ENCODE measurements at places on chromosomes 4 and X.

GRCh38 chrX:154019061-154019621 is 561 bp downstream of the IRAK1 start:
- no peak for DNase-seq

DNA sequence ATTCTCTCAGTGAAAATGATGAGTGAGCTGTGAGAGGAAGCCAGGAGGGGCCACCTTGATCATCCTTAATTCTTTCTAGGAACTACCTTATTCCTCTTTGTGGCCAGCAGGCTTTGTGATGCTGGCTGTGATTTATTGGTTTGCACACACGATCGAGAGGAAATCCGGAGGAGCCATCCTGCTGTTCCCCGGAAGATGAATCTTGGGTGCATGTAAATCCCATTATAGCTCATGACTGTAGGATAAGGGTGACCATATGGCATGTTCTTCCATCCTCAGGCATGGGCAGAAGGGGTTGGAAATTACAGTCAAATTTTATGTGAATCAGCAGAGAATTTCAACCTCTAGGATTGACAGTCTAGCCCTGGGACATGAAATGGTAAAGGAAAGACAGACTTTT is 254.5 kb downstream of the UNC5C start:
- no peak for DNase-seq

GRCh38 chr4:152162331-152162697 is 373.6 kb downstream of the FBXW7 start:
- no peak for DNase-seq

DNA sequence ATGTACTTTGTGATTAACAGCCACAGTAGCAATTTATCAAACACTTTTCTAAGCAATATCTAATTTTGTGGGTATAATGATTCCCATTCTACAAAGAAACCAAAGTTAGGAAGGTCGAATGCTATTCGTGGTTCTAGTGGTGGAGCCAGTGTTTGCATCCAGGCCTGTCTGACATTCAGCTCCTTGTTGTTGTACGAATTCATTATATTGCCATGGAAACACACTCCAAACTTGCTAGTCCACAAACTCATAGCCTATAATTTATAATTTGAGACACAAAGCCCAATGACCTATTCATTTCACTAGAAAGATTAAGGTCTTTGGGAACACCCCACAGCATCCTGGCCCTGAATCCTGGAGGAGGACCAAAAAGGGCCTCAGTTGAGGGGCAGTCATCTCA is 52.0 kb upstream of the FRAS1 start:
- no peak for DNase-seq

DNA sequence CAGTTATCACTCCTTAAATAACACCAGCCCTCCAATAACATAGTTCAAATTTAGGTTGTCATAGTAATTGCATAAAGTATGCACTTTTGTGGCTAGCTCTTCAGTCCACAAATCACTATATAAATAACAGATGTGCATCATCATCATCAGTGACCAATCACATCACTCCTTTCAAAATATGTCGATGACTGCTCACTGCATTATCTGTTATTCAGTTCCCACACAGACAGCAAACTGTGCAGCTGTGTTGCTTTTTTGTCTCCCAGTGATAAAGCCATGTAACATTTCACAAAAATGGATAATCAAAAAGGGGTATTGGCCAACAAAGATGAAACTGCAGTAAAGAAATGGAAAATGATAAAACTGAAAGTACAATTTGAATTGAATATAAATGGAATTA is 205.4 kb downstream of the DCLK2 start:
- DNase-seq, result no peak

GRCh38 chr4:67234296-67234695 is 311.0 kb downstream of the CENPC start:
- DNase-seq, result no peak

DNA sequence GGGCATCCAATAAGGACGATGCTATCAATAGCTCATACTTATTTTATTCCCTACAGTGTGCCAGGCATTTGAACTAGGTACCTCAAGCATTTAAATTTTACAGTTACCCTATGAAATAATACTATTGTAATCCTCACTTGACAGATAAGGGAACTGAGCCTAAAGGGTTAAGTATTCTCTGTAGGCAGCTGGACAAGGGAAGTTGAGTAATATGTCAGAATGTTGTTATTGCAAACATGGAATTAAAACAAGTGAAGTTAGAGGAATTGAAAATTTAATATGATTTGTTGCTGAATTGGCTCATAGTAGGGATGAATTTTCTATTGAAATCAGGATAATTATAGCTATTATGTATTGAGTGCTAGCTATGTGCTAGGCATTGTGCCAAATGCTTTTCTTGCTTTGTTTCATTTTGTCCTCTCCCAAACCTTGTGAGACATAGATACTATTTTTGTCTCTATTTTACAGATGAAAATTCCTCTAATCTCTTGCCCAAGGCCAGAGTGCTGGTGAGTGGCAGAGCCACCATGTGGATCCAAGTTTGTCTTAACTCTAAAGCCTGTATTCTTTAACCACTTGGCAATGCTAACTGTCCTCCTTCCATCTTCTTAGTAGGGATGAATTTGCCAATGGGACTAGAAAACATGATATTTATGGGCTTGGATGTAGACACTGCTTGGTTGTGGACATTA is 58.1 kb downstream of the TMEM164 start:
- no peak for DNase-seq

GRCh38 chr4:17898553-17899055 is 87.8 kb downstream of the NCAPG start:
- DNase-seq, result no peak

DNA sequence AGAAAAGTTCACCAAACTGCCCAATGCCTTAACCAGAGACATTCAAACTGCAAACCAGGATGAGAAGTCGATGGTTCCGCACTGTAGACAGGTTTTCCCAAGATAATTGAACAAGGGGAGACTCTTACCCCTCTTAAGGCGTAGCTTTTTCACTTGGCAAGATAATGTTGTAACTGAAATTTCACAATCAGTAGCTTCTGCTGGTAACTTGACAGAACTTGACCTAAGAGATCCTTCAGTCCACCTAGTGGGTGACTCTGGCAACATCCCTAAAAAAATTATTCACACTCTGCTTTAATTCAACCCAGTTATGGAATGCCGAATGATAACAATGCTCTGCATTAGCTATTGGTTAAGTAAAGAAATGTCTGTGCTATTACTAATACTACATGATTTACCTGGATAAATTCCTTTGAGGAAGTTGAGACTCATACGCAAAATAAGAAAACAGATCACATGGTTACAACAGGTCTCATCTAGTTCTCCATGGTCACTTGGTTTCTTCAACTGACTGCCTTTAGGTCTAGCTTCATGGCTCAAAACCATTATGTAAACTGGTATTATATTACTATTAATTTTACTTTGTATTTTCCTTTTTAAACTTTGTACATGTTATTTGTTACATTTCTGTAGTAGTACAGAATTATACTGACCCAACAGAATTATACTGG is 9.1 kb downstream of the ELF2 start:
- no peak for DNase-seq

DNA sequence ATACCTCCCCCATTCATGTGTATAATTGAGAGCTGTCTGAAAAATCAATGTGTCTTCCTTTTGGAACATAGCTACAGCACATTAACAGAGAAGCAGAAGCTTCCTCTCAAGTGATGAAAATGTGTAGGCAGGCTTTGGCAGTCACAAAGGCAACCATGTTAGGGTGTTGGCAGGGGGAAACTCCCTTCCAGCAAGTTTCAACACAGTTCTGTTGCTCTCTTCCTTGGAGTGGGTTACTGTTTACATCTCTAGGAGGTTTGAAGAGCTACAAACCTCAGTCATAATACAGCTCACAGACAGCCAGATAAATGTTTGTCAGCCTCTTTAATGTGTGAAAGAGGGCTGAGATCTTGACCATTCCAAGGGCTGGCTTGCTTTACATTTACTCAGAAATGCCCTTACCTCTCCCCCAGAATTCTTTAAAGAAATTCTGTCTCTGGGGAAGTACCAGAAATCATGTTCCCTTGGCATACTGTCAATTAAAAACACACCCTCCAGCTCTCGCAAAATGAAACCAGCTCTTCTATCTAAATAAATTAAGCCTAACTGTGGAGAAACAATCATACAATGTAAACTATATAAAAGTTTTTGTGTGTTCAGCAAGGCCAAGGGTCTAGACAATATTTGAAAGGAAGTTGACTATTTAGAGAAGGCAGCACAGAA is 18.9 kb downstream of the ZBTB33 start:
- DNase-seq, result no peak

DNA sequence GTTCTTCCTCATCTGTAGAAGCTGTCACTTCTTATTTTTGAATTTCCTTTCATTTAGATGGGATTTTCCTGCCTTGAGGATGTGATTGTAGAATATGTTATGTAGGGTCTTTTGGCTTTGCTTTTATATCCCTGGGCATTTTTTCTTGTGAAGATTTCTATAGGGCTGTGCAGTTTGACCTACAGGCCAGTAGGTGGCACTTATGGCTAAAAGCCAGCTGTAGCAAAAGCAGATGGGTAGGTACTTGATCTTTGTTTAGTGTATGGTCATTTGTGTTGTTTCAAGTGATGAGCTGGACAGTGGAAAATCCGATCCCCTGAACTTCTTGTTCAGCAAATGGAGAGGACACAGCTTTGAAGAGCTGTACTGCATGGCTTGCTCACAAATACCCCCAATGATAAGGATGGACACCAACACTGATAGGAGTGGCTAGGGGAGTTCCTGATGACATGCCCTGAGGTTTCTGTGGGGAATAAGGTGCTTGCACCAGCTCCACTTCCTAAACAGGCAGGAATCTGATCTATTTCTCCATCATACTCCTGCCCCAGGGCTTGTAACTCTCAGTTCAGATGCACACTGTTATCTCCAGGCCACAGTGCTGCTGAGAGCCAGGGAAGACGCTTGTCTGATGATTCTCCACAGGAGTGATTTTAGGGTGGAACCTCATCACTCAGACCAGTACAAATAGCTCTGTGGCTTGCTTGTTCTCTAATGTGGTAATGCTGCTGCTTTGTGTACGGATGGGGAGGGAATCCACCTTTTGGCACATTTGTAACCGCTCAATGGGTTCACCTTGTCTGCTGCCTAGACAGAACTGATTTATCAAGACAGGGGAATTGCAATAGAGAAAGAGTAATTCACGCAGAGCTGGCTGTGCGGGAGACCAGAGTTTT is 417.1 kb upstream of the MAGEB16 start:
- no peak for DNase-seq

GRCh38 chr4:189771696-189772361 is 168.8 kb upstream of the FRG1 start:
- no peak for DNase-seq

- DNase-seq, result no peak
Observed at GRCh38 chr4:145396581-145396980, 85.1 kb upstream of the SMAD1 start.

DNA sequence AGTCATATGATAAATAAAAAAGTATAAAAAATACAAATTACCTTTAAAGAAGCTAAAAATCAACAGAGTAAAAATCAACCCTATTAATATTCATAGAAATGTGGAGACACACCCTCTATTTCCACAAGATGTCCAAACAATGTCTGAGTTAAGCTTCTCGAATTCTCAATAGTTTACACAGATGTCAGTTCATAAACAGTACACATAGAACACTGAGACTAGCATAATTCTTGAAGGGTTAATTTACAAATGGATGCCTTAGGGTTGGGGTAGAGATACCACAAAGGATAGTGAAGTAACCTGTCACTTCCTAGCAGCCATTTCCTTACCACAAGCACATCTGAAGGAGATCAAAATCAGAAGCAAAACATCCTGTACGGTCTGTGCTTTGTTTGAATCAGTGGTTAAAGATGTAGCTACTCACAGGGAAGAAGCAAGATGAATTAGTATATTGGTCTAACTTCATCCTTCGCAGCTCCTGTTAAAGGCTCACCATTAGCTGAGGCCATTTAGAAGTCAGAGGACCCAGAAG is 2393.9 kb downstream of the ARAP2 start:
- no peak for DNase-seq

DNA sequence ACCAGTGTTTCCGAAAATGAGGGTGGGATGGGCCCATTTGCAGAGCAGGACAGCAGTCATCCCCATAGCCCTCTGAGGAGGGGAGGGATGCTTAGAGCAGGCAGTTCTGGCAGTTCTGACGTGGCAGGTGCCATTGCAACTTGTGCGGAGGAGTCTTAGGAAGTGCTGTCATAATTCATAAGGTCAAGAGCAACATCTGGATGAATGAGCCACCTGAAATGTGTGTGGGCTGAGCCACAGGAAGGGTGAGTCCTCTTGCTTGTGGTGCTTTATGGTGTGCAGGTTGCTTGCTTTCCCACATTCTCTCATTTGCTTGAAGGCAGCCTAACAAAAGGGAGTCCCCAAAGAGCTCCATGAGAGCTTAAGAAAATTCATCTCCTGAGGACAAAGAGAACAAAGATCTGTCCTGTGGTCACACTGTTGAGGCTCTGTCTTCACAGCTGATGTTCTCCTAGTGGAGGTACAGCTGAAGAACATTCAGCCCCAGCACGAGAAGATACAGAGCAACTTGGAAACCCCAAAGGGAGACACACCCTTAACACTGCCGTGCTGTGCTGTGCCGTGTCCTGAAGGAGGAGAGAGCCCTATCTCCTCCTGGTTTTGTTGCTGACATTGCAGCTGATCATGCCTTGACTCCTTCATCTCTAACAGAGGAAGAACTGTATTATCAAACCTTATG is 60.3 kb downstream of the DLG3 start:
- no peak for DNase-seq

DNA sequence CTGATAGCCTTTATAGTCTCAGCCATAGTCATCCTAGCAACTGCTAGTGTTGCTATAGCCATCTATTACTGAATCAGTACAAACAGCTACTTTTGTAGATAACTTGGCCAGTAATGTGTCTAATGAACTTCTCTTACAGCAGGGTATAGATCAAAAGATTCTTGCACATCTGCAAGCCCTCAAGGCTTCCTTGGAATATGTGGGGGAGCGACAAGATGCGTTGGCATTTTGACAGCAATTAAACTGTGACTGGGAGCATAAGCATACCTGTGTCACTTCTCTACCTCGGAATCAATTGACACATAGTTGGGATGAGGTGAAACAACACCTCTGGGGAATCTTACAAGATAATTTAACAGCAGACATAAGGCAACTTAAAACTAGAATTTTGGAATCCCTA is 87.6 kb downstream of the TMEM144 start:
- DNase-seq, result no peak

DNA sequence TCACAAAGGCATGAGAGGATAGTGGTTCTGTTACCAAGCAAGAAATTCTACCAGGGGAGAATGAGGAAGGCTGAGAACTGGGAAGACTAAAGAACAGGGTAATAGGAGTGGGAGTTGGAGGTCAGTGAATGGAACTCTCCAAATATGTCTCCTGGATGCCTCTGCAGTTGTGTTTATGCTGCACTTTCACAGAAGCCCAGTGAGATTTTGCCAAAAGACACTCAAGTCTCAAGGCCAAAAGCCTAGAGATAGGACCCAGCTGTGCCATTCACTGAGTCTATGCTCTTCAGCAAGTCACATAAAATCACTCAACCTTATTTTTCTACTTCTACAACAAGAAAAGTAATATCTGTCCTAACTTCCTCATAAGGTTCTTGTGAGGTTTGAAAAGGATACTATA is 285.4 kb downstream of the UNC5C start:
- DNase-seq, result no peak

All from glutamatergic neuron (in vitro differentiated cells).